ENCODE measurements at places on chromosomes 1 and 21.

DNA sequence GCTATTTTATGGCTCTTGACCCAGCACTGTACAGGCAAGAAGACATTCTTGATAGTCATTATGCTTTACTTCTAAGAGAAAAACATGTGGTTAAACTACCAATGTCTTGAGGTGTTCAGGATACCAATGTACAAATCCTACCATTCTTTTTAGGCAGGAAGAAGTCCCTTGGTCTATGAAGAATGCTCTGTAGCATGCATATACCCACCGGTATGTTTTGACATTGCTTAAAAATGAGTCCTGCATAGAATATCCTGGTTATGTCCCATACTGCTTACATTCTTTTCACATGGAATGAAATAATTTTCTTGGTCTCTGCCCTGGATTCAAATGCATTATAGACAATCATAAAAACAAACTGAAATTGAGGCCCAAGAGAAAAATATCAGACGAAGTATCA lies 4.8 kb downstream of the KRTAP27-1 start:
- no peak for DNase-seq

- no peak for DNase-seq
Observed at GRCh38 chr1:19416921-19417470, 68.3 kb downstream of the CAPZB start.

DNA sequence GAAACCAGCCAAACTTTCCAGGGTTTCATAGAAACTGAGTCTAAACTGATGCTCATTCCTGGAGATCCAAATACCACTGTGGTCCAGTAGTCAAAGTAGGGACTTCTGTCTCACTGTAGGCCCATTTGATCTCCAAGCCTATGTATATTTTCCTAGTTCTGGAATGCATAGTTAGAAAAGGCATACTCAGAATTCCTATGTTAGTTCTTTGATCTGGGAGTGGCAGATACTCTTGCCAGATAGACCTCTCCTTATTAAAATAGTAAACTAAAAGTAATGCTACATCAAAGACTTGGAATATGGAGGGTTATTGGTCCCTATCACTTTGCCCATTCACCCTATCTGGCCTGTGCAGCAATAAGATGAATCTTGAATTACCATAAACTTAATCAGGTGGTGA lies 10.4 kb upstream of the SGIP1 start:
- DNase-seq = no peak

DNA sequence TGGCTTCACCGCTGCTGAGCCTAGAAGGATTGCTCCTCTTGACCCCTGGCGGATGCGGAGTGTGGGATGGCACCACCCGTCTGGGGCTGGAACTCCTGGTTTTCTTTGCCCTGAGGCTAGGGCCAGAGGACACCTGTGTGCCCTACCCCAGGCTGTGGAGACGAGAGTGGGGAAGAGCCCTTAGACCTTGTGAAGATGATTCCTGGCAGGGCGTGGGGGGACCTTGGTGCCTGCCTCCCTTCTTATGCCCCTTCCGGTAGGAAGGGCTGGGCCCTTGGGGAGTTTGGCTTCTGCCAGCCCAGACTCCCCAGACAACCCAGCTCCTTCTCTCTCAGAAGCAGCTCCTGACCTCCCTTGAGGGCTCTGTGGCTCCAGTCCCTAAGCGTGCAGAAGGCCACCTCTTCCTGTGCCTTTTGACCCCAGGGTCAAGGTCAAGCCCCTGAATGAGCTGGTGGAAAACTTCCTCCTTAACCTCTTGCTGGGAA lies 891 bp downstream of the RPS6KA1 start:
- DNase-seq = no peak

DNA sequence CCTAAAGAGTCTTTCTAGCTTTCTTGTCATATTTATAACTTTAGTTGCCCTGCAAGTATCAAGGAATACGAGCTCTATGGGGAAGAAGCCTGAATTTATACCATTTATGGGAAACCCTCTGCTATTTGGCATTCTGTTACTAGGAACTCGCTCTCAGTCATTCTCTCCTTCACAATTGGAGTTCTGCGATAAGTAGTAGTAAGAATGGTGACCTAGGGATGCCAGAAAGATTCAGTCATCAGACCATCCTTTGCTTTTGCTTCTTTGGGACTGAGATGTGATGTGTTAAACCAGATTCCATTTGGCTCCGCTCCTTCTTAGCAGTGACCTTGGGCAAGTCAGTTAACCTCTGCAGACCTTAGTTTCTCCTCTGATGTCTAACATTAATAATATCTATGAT lies 256.5 kb downstream of the FGGY start:
- no peak for DNase-seq

DNA sequence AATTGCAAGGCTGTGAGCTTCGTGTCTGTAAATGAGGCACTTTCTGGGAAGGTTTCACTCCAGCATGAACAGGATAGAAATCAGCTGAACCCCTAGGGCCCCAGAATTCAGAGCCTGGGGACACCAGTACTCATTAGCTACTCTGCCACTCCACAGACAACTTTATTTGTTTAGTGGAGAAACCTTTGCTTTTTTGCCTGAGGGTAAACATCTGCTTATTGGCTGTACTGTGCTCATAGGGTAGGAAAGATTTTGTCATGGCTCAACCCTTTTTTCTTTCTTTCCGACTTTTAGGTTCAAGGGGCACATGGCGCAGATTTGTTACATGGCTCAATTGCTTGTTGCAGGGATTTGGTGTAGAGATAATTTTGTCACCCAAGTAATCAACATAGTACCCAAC lies 138.4 kb upstream of the BACE2 start:
- DNase-seq = no peak

- DNase-seq = no peak
Observed at GRCh38 chr21:44800103-44800502, 1.5 kb downstream of the UBE2G2 start.

GRCh38 chr1:199308349-199308846 lies 669.6 kb downstream of the PTPRC start:
- peak; percentile 5 for DNase-seq

- DNase-seq = peak; percentile 22
Observed at GRCh38 chr1:87464022-87464490, 135.4 kb downstream of the LMO4 start.

- DNase-seq = no peak
Observed at GRCh38 chr1:203990118-203990517, 82.8 kb upstream of the SOX13 start.

DNA sequence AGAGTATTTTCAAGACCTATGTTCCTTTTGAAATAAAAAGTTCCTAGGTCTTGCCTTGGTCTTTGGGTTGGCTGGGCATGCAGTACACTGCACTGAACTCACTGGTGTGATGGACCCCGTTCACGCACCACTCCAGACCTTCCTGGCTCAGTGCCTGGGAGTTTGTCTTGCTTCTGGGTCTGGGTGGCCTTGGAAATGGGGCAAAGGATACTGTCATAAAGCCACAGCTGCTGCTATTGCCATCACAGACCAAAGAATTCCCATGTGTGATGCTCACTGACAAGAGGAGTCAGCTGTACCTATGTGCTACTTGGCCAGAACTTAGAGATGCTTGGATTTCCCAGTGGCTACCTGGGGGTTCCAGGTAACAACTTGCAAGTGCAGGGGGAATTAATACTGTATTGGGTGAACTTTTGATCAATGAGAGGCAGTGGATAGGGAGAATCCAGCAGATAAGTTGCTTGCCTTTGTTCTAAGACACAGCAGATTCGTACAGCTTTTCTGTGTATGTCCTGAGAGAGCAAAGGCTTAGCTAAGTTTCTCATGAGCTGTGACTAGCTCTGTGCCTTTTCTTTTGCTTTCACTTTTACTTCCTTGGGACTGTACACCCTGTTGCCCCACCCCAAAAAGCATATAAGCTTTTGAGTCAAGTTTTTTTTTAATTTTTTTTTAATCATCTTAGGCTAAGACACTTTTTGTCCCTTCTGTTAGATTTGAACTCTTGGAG lies 115.3 kb downstream of the RUNX1 start:
- no peak for DNase-seq

DNA sequence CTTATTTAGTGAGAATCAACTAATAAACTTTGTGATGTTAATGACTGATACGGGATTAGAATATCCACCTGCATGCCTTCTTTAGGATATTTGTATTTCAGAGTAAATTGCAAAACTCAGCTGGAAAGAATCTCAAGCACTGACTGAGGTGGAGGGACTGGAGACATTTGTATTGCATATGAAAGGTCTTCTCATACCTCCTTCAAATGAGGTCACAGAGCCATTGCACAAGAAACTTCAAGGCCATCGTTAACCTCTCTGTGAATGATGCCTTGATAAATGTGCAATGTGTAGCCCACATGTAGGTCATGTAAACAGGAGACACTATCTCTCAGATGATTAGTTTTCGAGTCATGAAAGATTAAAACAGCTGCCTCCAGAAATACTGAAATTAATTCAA lies 531.7 kb upstream of the PLXNA2 start:
- no peak for DNase-seq

DNA sequence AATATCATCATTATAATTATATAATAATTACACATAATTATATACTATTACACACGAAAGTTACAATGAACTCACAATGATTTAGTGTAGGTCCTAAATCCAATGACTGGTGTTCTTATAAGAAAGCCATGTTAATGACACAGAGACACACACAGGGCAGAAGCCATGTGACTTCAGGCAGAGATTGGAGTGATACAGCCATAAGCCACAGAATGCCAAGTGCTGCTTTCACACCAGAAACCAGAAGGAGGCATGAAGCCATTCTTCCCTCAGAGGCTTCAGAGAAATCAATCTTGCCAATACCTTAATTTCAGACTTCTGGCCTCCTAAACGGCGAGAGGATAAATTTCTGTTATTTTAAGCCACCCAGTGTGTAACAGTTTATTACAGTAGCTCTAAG lies 147.4 kb upstream of the KRTAP19-8 start:
- no peak for DNase-seq

DNA sequence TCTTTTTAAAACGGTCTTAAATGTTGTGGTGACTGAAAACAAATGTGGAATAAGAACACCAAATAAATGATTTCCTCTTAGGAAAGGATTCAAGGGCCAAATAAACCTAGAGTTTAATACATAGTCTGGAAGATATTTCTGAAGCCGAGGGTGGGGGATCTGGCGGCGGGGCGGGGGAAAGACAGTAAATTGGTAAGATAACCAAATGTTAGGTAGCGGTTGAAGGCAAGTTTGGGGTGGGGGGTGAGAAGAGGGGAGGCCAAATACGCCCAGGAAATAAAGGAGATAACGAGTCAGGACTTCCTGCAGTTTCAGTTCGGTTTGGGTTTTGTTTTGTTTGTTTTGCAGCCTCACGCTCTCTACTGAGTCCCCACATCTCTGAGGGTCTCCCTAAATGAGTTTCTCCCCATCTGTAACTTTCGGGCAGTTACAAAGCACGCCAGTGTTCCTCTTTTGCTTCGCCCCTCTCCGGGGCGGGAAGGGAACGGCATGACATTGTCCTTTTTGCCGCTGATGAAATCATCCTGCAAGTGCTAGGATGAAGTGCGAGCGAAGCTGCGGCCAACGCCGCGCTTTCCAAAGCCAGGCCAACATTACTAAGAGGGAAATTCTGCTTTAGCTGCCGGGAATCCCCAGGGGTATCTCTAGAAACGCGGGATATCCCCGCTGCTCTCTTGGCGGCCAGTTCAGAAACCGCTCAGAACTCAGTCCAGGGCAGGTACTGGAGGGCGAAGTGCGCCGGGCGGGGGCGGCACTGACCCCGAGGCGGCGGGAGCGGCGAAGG lies 844 bp downstream of the NIBAN1 start:
- DNase-seq = peak; percentile 83

DNA sequence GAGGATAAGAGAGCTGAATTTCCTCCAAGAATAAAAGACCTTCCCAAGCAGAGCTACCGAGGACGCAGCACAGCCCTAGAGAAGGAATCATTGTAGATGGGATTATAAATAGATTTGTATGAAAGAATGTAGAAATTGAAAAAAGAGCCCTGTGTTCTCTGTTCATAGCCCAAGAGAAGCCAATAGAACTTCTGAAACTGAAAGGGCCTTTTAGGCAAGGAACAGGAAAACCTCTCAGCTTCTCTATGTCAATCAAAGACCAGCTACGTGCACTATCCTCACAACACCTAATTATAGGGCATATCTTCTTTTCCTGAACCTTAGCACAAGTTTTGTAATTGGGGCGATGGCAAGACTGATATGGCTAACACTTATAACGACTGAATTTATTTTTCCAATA lies 192.4 kb upstream of the RNPC3 start:
- DNase-seq = no peak

- DNase-seq = no peak
Observed at GRCh38 chr1:9320520-9321479, 28.1 kb downstream of the SPSB1 start.

- DNase-seq = no peak
Observed at GRCh38 chr21:35971824-35972223, 88.5 kb downstream of the SETD4 start.

DNA sequence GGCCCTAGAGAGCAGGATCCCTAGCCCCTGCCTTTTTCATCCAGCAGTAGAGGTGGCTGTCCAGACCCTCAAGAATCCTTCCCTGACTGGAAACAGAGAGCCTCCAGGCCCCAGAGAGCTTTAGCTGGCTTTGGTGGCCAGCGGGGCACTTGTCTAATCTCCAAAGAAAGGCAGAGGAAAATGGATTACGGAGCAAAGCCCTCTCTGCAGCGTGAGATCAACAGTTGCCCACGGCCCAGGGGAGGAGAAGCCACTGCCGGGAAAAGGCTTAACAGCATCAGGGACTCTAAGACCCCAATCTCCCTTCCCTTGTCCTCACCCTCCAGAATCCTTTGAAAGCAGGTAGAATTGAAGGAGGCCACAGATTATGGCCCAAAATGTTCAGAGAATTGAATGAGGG lies 35.8 kb upstream of the GRIK3 start:
- no peak for DNase-seq

GRCh38 chr1:71307451-71307850 lies 226.6 kb upstream of the ZRANB2 start:
- no peak for DNase-seq

GRCh38 chr21:21612466-21612865 lies 614.3 kb downstream of the NCAM2 start:
- DNase-seq = no peak

DNA sequence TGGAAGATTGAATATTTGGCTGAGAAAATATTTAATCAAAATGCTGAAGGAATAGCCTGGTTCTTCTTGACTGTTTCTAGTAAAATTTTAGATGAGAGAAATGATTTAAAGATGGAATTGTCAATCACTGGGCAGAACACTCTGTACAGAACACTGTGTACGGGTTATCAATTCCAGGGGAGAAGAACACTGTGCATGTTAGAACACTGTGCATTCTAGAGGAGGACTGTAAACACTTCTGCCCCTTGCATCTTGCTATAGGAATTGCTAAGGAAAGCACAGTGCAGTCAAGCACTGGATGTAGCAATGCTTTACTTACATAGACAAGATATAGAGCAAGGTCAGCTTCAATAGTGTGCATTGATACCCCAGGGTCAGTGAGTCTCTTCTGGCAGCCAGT lies 98.7 kb downstream of the RWDD3 start:
- no peak for DNase-seq

- DNase-seq = no peak
Observed at GRCh38 chr21:39885119-39885848, 18.0 kb downstream of the PCP4 start.

DNA sequence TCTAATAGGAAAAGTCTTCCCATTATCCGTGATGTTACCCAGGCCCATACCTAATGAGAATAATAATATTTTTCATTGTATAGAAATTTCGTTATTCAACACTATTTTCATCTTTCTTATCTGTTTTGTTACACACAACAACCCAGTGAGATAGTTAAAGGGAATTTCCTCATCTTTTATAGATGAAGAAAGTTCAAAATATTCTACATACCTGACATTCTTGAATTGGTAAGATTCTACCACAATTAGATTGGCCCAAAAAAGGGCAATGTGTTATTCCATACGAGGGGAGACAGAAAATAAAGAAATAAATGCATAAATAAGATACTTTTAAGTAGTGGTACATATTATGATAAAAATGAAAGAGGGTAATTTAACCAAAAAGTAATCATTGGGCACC lies 405.5 kb upstream of the ADAMTS5 start:
- no peak for DNase-seq

Measured in GM13977 (cell line).